ENCODE measurements at places on chromosomes 7 and 10.

DNA sequence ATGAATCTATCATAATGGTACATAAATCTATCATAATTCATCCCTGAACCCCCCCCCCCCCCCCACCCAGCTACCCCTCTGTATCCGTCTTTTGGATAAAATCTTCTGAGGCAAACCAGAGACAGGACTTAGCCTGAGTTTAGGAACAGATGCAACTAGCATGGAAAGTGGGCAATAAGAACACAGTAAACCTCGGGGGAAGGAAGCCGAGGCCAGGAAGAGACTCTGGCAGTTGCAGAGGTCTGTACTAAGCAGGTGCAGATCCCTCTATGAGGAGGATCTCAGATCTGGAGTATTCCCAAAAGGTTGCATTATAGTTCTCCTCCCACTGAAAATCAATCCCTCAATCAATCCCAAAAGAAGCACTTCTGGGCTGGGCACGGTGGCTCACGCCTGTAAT, 87.2 kb downstream of the EBF3 start:
- DNase-seq = no peak

DNA sequence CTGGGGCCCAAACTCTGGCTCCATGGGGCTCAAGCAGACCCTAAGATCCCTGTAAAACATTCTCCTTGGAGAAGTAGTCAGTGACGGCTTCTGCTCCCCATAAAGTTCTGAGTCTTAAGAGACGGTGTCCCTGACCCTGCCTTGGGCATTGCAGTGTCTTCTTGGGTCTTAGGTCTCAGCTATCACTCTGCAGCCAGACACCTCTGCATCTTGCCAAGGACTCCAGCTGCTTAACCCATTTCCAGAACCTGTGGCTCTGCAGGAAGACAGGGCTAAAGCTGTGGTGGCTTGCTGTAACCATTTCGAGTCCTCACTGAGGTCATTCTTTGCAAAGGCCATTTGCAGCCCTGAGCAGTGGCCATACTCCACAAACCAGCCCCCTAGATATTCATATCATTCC, 337.1 kb upstream of the ZMIZ1 start:
- no peak for DNase-seq

GRCh38 chr10:116490028-116490662, 55.6 kb upstream of the PNLIP start:
- DNase-seq = no peak

DNA sequence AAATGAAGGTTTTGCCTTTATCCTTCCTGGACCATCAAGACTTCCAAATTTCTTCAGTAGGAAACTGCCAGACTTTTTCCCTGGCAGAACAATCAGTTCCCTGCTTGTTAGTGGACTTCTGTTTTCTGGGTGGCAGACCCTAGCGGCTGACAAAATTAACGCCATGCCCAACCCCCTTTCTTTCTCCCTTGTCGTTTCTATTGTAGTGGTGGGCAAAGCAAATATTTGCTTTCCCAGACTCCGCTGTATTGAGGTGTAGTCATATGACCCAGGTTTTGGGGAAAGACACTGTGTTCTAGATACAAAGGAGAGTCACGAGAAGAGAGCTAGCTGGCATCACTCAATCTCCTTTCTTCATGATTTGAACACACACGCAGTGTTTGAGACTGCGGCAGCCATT, 7.7 kb downstream of the PON2 start:
- DNase-seq = no peak

DNA sequence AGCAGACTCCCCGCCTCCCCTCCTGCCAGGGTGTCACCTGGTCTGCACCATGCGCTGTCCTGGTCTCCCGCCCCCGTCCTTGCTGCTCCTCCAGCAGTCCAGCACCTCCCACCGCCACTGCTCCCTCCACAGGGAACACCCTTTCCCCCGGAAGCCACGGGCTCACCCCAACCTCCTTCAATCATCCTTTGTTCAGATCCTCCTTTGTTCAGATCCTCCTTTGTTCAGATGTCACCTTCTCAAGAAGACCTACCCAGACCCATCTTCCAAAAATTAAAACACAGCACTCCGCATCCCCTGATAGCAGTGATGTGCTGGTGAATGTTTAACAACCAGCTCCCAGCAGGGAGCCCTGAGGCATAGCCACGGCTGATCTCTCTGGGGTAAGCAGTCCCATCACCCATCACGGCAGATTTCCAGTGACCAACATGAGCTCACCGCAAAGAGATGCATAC, 237.7 kb downstream of the USP6NL start:
- DNase-seq = no peak

DNA sequence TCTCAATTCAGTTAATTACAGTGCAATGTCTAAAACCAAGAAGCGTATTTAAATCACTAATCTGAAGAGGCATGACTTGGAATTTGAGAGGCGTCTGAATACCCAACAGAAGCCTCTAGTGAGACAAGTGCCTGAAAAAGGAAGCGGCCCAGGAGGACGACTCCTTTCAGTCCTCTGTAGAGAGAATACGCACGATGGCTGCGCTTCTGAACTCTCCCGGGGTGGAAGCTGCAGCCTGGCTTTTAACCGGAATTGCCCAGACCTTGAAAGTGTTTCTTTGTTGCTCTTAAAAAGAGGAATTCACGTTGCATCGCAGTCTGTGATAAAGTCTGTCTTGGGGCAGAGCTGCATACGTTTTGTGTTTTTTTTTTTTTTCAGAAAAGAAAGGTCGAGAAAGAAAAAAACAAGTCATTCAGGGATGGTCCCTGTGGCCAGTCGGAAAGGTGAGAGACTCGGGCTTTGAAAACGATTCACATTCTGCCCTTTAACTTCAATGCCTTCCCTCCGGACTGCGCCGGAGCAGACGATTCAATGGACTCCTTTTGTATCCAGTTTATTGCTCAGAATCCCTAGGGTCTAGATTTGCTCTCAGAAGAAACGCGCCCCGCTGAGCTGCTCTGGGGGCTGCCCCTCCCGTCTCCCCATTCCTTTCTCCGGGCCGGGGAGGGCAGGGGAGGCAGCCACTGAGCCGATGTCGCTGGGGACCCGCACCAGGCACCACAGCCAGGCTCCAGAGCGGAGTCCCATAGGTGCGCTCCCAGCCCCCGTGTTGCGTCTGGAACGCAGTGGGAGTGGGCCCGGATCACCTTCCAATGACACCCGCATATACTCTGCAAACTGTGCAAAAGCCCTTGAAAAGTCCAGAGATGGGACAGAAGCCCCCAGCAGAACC, 994 bp upstream of the PTF1A start:
- DNase-seq = no peak

DNA sequence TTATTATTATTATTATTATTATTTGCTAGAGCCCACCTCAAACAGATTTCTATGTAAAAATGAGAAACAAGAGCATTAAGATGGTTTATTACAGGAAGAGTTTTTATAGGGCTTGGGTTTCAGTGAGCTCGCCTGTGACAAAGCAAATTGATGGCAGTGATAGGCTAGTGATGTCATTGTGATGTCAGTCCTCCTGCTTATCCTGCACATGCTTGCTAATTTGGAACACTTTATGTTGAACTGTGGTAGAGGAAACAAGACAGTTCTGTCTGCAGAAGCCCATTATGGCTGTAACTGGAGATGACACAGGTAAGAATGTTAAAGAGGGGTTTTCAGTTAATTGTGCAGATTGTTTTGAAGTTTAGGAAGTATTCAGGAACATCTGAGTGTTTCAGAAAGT, 68.3 kb downstream of the CREM start:
- no peak for DNase-seq

- no peak for DNase-seq
Measured at GRCh38 chr7:107691716-107692115, 31.1 kb downstream of the SLC26A4 start.

DNA sequence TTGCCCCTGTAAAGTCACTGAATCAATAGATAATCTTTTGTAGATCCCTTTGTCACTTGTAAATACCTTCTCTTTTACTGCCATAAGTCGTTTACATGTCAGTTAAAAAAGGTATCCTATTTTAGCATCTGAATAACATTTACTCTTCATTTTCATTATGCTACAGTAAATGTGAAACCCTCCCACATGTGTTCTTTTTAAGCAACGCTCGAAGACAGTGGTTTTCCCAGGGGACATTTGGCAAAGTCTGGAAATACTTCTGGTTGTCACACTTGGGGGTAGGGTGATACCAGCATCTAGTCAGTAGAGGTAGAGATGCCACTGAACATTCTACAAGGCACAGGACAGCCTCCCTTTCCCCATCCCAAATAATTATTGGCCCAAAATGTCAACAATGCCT, 23.7 kb downstream of the ATAD1 start:
- no peak for DNase-seq

GRCh38 chr10:112471878-112472487, 25.0 kb downstream of the VTI1A start:
- DNase-seq = no peak

DNA sequence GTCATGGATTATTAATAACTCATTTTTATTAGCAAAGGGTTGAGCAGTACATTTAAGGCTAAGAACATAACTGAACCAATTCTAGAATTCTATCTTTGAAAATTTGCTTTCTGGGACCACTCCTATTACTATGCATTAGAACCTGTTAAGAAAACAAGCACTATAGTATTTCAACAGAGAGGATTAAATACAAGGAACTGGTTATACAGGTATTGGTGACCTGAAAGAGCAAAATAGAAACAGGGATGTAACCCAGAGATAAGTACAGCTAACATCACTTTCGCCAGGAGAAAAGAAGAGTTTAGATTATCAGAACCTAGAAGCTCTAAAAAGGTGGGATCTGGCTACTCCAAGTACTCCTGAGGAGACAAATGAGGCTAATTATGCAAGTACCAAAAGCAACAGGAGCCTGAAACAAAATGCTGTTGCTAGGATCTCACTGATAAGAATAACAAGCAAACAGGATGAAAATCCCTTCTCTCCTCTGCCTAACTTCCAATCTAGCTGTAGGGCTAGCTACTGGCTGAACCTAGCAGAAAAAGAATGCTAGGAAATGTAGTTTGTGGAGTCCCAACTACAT, 32.1 kb upstream of the ELAPOR2 start:
- no peak for DNase-seq

Data from stimulated activated CD8-positive, alpha-beta memory T cell treated with anti-CD3 and anti-CD28 coated beads, Interleukin-4, amount 100 ng/mL, for 1 hour (primary cell).